ENCODE measurements at places on chromosomes 11 and 22.
A peak's percentile ranks its signal among the peaks of the same experiment; 100 is the strongest.

- no peak for DNase-seq
These were observed 4.0 kb upstream of the FCHSD2 start for GRCh38 chr11:73145986-73146575.

DNA sequence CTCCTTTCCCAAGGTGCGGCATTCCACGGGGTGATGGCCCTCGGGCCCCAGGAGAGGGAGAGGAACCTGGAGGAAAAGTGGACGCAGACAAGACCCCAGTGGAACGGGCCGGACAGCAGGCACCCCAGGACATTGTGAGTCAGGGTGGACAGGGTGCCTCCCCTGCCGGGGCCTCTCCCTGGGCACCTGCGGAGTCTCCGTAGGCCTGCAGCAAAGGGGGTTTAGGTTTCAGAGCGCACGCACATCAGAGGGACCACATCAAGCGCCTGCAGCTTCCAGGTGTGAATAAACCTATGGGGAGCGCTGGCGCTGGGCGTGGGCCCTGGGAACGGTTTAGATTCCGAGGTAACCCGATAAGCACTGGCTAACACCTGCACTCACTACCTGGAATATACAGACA, 22.7 kb upstream of the FGF19 start:
- DNase-seq = no peak

GRCh38 chr11:73325036-73325981, 17.2 kb downstream of the ARHGEF17 start:
- no peak for DNase-seq

DNA sequence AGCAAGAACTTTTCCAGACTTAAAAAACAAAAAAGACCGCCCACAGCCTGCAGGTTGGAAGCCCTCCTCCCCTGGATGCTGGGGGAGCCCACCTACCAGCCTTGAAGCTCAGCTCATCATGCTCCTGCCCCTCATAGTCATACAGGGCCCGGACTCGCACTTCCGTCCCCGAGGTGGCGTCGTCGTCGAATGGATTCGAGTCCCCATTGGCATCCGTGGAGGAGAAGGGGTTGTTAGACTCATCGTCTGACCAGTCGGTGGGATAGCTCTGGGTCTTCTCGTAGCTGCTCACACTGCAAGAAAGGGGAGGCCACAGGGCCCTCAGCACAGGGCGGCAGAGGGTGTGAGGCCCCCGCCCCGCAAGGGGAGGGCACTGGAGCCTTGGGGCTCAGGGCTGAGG, 19.0 kb upstream of the ARFGAP3 start:
- DNase-seq = no peak

DNA sequence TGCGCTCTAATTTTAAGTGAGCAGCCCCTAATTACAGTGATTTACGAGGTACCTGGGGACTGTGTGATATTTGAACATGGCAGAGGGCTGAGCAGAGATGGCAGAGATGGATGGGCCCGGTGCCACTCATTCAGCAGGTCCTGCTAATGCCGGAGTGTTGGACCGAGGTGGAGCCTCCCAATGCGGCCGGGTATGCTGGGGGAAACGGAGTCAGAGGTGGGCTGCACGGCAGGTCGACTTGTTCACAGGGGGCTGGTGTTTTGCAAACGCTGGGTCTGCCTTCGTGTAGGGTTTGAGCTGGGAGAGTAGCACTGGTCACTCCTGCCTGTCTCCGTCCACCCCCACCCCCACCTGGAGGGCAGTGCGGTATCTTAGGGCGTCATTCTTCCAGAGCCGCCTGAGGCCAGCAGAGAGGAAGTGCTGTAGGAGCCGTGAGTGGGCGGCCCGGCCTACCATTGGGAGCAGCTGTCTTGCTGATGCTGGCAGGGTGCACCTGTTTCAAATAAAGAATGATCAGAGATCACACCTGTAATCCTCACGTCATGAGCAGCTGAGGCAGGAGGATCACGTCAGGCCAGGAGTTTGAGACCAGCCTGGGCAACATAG, 122.6 kb downstream of the IGLL1 start:
- peak; percentile 73 for DNase-seq

DNA sequence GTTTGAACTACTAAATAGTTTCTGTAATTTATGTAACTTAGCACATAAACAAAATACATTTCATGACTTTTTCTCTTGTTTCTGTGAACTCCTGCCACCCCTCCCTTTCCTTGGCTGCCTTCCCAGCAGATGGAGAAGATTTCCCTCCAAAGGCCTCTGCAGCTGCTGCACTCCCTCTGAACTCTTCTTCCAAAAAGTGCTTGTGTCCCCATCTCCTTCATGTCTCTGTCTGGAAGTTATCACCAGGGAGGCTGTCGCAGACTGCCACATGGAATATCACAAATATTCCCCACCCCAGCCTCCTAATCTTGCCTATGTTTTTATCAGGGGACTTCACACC, 1068.3 kb downstream of the OPCML start:
- no peak for DNase-seq

DNA sequence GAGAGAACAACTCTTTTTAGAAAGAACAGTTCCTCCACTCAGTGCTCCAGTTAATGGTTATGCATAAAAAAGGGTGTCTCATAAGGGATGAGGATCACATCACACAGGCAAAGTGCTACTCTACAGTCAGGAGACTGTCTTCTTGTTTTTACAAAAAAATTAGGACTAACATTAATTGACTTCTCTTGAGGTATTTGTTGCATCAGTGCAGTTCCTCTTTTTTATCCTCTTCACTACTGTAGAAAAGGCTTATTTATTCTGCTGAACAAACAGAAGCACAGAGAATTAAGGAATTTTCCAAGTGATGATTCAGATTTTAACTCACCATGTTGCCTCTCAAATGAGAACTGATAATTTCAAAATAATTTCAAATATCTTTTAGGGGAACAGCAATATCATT, 1.9 kb downstream of the MMP8 start:
- DNase-seq = no peak

- DNase-seq = no peak
These were observed 22.7 kb upstream of the PICALM start for GRCh38 chr11:86091566-86091965.
